ENCODE measurements at places on chromosomes 16 and 17. TPM values are rescaled to one million over a fixed set of nuclear protein-coding genes. Genes with fewer than 3 reads are reported as not detected.

The BCAR1 gene
- 36.3 TPM for total RNA-seq

The SDR42E2 gene
- total RNA-seq = not detected

The ABAT gene
- total RNA-seq = 88.3 TPM

The EPOP gene
- total RNA-seq = 1.7 TPM

The CD79B gene
- total RNA-seq = 1.2 TPM

The TVP23C gene
- 30.7 TPM for total RNA-seq

The TAT gene
- 0.22 TPM for total RNA-seq

The ZNF469 gene
- total RNA-seq = 3.2 TPM

The C17orf58 gene
- total RNA-seq = 15.6 TPM

The CBLN1 gene
- 17.2 TPM for total RNA-seq

The CEMP1 gene
- total RNA-seq = 0.28 TPM

The KRT15 gene
- total RNA-seq = 0.22 TPM

The NEK8 gene
- total RNA-seq = 1.5 TPM

The SLC26A11 gene
- total RNA-seq = 25.1 TPM

The KRTAP16-1 gene
- total RNA-seq = not detected

The GAS2L2 gene
- total RNA-seq = 3.4 TPM

The PTX4 gene
- 0.11 TPM for total RNA-seq

The RASL10B gene
- total RNA-seq = 11.0 TPM

The ACSM2A gene
- total RNA-seq = 0.11 TPM

The SPN gene
- total RNA-seq = 0.88 TPM

The TMEM220 gene
- total RNA-seq = 6.7 TPM

The MAPT gene
- total RNA-seq = 48.2 TPM

The KLHL10 gene
- total RNA-seq = 0.11 TPM

The NT5M gene
- total RNA-seq = 4.1 TPM

The TRAPPC2L gene
- 36.3 TPM for total RNA-seq

The EXOC3L1 gene
- total RNA-seq = 2.3 TPM

The KRTAP4-1 gene
- total RNA-seq = not detected

The MT1F gene
- total RNA-seq = 4.5 TPM

The WNT3 gene
- 5.0 TPM for total RNA-seq

The RAC3 gene
- total RNA-seq = 58.4 TPM

The PPL gene
- 3.8 TPM for total RNA-seq

The MKS1 gene
- total RNA-seq = 23.7 TPM

The TMEM238L gene
- not detected for total RNA-seq

The DNASE1L2 gene
- 2.6 TPM for total RNA-seq

The CCDC102A gene
- total RNA-seq = 17.7 TPM

The MSLN gene
- total RNA-seq = 0.40 TPM

The SMURF2 gene
- total RNA-seq = 47.8 TPM

The TMEM204 gene
- total RNA-seq = 18.8 TPM

The KRTAP9-2 gene
- not detected for total RNA-seq

The TEX14 gene
- 0.30 TPM for total RNA-seq

All from spinal cord (tissue), 10 donors.